AML-193 (cell line): ENCODE measurements at places on chromosomes 2 and 18.

DNA sequence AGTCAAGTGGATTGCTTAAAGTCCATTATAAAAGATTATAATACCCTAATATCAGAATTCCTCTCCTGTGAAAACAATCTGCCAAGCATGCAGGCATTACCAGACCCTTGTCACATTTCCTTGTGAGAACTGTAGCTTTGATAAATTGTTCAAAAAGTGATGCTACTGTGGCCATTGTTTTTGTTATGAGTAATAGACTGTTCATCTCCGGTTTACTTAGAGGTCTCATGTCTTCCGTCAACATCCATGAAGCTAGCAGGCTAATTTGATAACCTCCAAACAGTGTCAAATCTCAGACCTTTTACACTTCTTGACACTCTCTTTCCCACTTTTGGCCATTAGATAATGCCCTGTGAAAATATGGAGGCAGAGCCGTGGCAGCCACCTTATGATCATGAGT is 342.7 kb downstream of the CPS1 start:
- no peak for DNase-seq

- DNase-seq: no peak
These were observed 790.8 kb downstream of the SOCS6 start for GRCh38 chr18:71079606-71080005.

DNA sequence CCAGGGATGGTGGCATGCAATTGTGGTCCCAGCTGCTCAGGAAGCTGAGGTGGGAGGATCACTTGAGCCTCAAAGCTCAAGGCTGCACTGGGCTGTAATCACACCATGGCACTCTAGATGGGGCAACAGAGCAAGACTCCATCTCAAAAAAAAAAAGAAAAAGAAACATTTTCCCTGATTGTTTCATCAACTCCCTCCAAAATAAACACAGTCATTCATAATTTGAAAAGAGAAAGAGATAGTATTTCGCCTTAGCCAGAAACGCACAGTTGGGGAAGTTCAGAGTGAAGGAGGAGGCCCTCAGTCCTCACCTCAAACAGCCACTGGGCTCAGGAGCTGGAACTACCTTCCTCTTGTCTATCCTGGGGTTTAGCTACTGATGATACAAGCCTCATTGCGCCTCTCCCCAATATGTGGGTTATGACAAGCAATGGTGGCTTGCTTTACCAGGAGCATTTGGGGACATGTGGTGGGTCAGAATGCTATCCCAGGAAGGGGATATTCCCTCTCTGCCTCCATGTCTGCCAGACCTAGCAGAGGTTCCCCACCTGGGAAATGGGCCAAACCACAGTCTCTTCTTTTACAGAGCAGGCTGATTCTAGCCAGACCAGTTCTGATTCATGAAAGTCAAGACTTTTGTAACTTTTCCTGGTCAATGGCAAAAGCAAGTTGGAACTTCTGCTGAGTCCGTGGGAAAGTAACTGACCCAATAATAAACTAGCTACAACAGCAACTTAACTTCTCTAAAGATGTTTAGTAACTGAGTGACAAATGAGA is 22.2 kb upstream of the TMEM87B start:
- DNase-seq: no peak

GRCh38 chr2:16063955-16064633 is 123.7 kb downstream of the MYCN start:
- no peak for DNase-seq

DNA sequence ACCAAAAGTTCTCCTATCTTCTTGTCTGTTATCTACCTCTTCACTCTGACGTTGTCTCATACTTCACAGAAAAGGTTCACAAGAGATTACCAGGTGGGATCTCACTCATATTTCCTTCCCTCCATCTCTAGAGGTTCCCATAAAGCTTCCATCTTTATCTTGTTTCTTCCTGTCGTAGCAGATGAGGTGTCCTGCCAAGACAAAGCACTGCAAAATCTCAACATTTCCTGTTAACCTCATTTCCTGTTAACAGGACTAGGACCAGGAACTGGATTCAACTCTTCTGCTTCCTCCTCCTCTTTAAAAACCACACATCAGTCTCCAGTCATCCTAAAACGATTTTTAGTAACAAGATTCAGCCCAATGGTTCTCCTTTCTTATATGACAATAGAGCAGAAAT is 512.8 kb upstream of the NRP2 start:
- no peak for DNase-seq

GRCh38 chr2:170744248-170745002 is 25.8 kb upstream of the ERICH2 start:
- DNase-seq: no peak

DNA sequence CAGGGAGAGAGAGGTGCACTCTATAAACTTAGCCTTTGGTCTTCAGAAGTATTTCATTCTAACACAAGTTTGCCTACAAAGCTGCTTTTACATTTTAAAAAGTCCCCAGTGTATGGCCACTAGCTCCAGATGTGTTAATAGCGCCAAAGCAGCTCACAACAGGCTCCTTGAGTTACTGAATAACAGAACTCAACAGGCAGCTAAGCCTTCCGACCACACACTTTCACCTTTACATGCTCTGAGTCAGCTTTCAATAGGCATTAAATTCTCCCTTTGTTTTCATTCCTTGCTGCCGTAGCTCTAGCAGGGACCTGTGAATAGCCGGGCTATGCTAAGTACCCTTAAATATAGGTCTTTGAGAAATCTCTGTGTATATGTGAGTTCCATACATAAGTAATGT is 262.8 kb upstream of the PARD3B start:
- DNase-seq: no peak

- DNase-seq: no peak
These were observed 50.8 kb downstream of the SUMO1 start for GRCh38 chr2:202187570-202187969.

DNA sequence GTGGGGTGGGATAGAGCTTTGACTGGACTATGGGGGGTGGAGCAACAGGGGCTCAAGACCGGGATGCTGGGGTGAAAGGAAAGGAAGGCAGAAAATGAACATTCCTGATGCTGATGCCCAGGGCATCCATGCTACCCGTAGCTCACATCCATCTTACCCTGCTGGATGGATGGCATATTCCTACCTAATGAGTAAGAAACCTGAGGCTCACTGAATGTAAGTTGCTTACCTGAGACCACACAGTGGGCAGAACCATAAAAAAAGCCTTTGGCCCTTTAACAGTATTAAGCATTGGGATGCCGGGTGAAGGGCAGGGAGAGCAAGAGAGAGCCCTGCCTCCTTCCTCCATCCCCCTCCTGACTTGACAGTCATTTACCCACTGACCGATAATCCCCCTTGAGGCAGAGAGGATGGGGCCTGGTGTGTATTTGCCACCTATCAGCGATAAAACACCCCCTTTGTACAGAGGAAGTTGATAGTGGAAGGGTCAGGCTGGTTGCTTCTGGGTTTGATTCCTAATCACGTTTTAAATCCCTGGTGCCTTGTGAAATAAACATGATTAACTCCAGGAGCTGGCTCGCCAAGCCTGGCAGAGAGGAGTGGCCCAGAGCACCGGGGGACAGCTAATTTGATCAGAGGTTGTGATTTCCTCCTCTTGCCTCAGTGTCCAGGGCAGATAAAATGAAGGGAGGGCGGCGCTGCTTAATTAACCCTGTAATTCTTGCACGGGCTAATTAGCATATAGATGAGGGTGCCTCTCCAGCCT is 105.9 kb upstream of the HS6ST1 start:
- no peak for DNase-seq

GRCh38 chr2:25161055-25161781 is 7.2 kb downstream of the POMC start:
- DNase-seq: no peak

DNA sequence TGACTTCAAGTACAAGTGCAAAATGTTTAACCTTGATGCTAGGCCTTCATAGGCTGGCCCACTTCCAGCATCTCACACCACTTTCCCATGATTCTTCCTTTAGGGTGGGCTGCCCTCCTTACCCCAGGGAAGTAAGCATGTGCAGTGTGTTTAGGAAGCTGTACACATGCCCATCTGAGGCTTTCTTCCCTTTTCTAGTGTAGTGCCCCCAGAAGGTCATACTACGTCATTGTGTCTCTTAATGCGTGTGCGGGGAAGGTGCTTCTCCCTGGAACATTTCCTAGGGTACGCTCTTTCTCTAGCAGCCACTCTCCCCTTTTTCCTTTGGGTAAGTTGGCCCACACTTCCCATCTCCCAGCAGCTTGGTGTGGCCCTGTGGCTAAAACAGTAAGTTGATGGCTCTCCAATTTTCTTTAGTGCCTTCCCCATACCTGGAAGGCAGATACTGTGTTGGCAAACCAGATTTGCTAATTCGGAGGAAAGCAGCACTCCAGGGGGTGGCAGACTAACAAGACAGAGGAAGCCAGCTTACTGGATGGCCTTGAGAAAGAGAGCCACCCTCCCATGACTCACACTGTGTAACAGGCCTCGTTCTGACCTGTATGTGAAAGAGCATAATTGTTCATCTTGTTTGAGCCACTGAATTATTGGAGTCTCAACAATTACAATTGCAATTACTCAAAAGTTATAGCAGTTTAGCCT is 1.1 kb upstream of the SULT6B1 start:
- peak; percentile 66 for DNase-seq

DNA sequence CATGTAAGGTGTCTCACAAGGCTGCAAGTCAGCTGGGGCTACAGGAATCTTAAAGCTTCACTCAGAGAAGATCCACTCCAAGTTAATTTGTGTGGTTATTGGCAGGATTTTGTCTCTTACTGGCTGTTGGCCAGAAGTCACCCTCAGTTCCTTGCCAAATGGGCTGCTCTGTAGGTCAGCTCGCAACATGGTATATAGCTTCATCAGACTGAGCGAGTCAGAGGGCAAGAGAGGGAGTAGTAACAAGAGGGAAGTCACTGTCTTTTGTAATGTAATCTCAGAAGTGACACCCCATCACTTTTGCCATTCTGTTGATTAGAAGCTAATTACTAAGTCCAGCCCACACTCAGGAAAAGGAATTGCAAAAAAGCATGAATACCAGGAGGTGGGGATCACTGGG is 119.5 kb downstream of the LRRTM1 start:
- no peak for DNase-seq

DNA sequence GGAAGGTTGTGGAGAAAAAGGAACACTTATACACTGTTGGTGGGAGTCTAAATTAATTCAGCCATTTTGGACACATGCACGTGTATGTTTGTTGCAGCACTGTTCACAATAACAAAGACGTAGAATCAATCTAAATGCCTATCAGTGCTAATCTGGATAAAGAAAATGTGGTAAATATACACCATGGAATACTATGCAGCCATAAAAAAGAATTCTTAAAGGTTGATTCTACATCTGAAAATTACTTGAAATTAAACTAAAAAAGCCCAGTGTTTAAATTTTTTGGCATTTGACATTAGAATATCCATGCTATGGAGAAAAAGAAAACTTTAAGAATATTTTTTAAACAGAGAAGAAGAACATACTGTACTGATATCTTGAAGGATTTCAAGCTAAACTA is 84.0 kb downstream of the BMPR2 start:
- no peak for DNase-seq

GRCh38 chr2:53826587-53827397 is 33.0 kb downstream of the GPR75 start:
- no peak for DNase-seq

DNA sequence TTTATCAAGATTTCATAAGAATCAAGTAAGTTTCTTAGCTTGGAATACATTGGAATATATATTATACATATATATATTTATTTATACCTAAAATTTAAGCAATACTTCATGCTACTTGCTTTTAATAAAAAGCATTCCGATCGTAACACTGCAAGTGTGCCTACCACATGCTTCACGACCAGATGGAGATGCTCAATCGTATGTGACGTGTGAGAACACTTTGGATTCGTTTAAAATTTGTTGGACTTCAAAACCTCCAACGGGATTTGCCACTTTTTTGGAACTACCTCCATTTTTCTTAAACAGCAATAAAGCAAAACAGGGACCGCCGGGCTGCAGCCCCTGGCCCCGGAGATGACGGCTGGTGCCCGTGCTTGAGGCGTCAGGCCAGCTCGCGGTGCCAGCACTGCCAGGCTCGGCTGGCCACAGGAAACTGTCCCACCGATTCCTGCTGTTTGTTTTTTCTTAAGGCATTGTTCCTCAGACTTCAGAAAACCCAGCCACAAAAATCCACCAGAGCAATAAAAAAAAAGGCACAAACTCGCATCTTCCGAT is 204.1 kb downstream of the TWIST2 start:
- DNase-seq: no peak

- DNase-seq: no peak
These were observed 10.4 kb downstream of the TOGARAM2 start for GRCh38 chr2:28991460-28991859.

DNA sequence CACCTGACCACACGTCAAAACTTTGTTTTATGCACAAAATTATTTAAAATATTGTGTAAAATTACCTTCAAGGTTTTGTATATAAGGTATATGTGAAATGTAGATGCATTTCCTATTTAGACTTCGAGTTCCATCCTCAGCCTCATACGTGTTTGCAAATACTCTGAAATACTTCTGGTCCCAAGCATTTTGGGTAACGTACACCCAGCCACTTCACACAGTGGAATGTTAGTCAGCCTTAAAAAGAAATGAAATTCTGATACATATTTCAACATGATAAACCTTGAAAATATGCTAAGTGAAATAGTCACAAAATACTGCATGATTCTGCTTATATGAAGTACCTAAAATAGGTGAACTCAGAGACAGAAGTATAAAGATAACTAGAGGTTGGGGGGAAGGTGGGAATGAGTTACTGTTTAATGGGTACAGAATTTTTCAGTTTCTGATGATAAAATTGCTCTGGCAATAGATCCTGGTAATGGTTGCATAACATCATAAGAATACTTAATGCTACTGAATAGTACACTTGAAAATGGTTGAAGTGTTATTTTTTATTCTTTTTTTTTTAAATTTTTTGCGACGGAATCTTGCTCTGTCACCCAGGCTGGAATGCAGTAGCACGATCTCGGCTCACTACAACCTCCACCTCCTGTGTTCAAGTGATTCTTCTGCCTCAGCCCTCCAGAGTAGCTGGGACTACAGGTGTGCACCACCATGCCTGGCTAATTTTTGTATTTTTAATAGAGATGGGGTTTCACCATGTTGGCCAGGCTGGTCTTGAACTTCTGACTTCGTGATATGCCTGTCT is 24.0 kb downstream of the NOP58 start:
- no peak for DNase-seq

DNA sequence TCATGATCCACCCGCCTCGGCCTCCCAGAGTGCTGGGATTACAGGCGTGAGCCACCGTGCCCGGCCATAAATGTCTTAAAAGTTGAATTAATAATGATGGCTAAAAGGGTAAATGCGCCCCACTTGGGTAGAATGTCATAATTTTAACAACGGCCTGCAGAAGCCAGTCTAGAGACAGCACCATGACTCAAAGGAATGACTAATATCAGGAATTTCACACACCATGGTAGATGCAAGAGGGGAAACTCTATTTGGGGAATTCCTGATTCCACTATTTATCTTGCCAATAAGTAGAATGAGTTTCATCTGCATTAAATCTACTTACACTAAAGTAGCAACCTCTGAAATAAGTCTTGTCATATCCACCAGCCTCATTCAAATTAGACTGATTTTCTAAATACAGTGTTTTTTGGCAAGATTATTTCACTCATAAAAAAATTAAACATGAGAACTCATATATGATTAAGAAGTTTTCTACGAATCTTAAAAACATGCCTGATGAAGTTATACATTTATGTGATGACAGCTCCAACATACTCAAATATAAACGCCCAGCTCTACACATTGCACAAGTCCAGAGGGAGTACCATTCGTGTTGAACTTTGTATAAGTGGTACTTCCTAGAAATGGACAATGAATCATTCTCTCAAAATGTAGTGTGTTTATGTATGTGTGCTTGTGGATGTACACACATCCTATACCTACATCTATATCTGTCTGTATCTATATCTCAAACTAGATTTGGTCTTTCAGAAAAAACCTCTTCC is 309.7 kb downstream of the IRS1 start:
- DNase-seq: no peak

GRCh38 chr2:114421781-114422180 is 20.7 kb upstream of the DPP10 start:
- DNase-seq: no peak

- DNase-seq: no peak
These were observed 52.9 kb upstream of the IMP4 start for GRCh38 chr2:130289780-130290179.
